ENCODE measurements at places on chromosomes 2 and 18.

GRCh38 chr2:109677835-109678580 lies 63.8 kb downstream of the SOWAHC start:
- H3K4me1 ChIP-seq, result 0 out of 2 replicates have a peak, but pooled peaks cover 4% of the 10 kb centered on the region
- no peak overlapping the region for H3K4me3 ChIP-seq
- no peaks in the 10 kb centered on the region for H3K27me3 ChIP-seq
- no peak overlapping the region for H3K27ac ChIP-seq

GRCh38 chr2:168926621-168927386 lies 25.7 kb downstream of the G6PC2 start:
- peak; percentile 6 for DNase-seq
- H3K36me3 ChIP-seq, result no peaks in the 10 kb centered on the region
- no peak overlapping the region for H3K4me3 ChIP-seq
- H3K27ac ChIP-seq, result no peak overlapping the region
- no peaks in the 10 kb centered on the region for H3K4me1 ChIP-seq

DNA sequence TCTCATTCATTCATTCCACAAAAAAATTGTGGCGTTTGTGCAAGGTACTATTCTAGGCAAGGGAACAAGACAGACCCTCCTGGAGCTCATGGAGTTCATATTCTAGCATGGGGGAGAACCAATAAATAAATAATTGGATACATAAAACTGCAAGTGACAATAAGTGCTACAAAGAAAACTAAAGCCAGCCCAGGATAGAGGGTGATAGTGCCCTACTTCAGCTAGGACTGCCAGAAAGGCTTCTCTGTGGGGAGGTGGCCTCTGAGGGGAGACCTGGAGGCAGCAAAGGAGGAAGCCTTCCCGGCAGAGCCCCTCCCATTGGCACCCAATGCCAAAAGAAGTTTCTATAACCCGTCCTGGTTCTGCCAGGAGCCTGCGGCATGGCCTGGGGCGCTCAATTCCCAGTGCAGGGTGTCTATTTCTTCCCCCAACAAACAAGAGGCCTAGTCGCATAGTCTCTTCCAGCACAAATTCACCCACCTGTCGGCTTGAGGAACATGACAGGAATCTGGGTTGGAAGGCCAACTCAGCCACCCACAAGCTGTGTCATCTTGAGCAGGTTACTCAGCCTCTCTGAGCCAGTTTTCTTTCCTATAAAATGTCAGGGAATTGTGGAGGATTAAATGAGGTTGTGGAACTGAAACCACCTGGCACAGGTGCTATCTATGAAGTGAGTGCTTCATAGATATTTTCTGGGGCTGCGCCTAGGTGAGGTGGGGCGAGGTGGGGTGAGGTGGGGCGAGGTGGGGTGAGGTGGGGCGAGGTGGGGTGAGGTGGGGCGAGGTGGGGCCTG lies 94.3 kb downstream of the ZFP36L2 start:
- H3K27ac ChIP-seq, result peak overlapping the region; percentile 66
- no peak for DNase-seq
- H3K4me3 ChIP-seq, result peak overlapping the region; percentile 22
- no peaks in the 10 kb centered on the region for H3K27me3 ChIP-seq
- H3K4me1 ChIP-seq, result peaks cover 55% of the 10 kb centered on the region
- no peaks in the 10 kb centered on the region for H3K36me3 ChIP-seq

GRCh38 chr2:40457366-40457765 lies 5.5 kb upstream of the SLC8A1 start:
- H3K36me3 ChIP-seq, result no peaks in the 10 kb centered on the region
- H3K4me1 ChIP-seq, result no peaks in the 10 kb centered on the region
- no peak overlapping the region for H3K27ac ChIP-seq
- H3K4me3 ChIP-seq, result no peak overlapping the region
- no peak for DNase-seq
- no peaks in the 10 kb centered on the region for H3K27me3 ChIP-seq

GRCh38 chr2:108287169-108287568 lies 1.5 kb upstream of the SULT1C2 start:
- H3K27ac ChIP-seq, result no peak overlapping the region
- no peaks in the 10 kb centered on the region for H3K36me3 ChIP-seq
- DNase-seq, result no peak
- H3K27me3 ChIP-seq, result no peaks in the 10 kb centered on the region
- peaks cover 16% of the 10 kb centered on the region for H3K4me1 ChIP-seq

- H3K27me3 ChIP-seq, result no peaks in the 10 kb centered on the region
- DNase-seq, result peak; percentile 43
- peaks cover 24% of the 10 kb centered on the region for H3K4me1 ChIP-seq
- H3K36me3 ChIP-seq, result no peaks in the 10 kb centered on the region
Measured at GRCh38 chr2:217714287-217714751, 288.5 kb downstream of the TNS1 start.

- H3K4me1 ChIP-seq, result no peaks in the 10 kb centered on the region
- no peak for DNase-seq
- no peak overlapping the region for H3K27ac ChIP-seq
- H3K27me3 ChIP-seq, result no peaks in the 10 kb centered on the region
Measured at GRCh38 chr2:239363946-239364637, 36.7 kb downstream of the HDAC4 start.

- no peak for DNase-seq
- no peak overlapping the region for H3K4me3 ChIP-seq
- H3K27me3 ChIP-seq, result no peaks in the 10 kb centered on the region
- no peak overlapping the region for H3K27ac ChIP-seq
Measured at GRCh38 chr18:59848002-59848401, 51.8 kb upstream of the PMAIP1 start.

GRCh38 chr2:20197192-20197591 lies 27.7 kb downstream of the SDC1 start:
- H3K4me1 ChIP-seq, result no peaks in the 10 kb centered on the region
- H3K36me3 ChIP-seq, result no peaks in the 10 kb centered on the region
- no peak overlapping the region for H3K27ac ChIP-seq
- no peak for DNase-seq
- no peak overlapping the region for H3K4me3 ChIP-seq

DNA sequence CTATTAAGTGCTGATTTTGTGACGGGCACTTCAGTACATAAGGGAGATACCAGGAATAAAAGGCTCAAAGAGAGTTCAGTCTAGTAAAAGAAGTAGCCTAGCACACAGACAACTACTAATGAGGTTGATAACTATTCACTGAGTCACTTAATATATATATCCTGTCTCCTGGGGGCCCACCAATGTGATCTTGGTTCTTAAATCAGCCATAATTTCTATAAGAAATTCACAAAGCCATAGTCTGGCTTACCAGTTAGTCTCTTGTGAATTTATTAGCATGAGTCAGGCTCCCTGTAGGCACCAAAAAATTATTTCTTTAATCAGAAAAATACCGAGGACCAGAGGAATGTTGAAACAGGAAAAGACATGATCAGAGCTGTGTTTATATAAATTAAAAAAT lies 10.4 kb downstream of the KCNE4 start:
- no peak overlapping the region for H3K27ac ChIP-seq
- peaks cover 12% of the 10 kb centered on the region for H3K4me1 ChIP-seq
- no peak for DNase-seq
- H3K27me3 ChIP-seq, result no peaks in the 10 kb centered on the region
- H3K36me3 ChIP-seq, result no peaks in the 10 kb centered on the region
- no peak overlapping the region for H3K4me3 ChIP-seq

DNA sequence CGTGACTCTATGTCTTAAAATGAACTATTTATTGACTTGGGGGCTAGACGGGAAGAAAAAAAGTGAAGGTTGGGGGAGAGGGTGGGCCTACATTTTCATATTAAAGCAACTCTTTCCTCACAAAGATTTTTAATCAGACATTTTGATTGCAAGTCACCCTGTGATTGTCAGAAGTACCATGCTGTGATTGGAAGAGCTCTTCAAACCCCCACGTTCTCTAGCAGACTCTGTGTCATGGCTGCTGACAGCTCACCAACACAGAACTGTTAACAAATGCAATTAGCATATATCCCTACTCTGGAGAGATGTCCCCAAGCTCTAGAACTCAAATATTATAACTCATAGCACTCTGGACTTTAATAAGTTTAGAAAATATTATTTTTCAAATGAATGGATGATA lies 428.4 kb upstream of the DCC start:
- no peaks in the 10 kb centered on the region for H3K4me1 ChIP-seq
- H3K27ac ChIP-seq, result no peak overlapping the region
- no peaks in the 10 kb centered on the region for H3K36me3 ChIP-seq
- no peak overlapping the region for H3K4me3 ChIP-seq
- no peak for DNase-seq

- peaks cover 16% of the 10 kb centered on the region for H3K4me1 ChIP-seq
- H3K36me3 ChIP-seq, result no peaks in the 10 kb centered on the region
- no peak overlapping the region for H3K4me3 ChIP-seq
- no peak overlapping the region for H3K27ac ChIP-seq
- no peaks in the 10 kb centered on the region for H3K27me3 ChIP-seq
Measured at GRCh38 chr18:55093808-55094207, 134.5 kb upstream of the CCDC68 start.

DNA sequence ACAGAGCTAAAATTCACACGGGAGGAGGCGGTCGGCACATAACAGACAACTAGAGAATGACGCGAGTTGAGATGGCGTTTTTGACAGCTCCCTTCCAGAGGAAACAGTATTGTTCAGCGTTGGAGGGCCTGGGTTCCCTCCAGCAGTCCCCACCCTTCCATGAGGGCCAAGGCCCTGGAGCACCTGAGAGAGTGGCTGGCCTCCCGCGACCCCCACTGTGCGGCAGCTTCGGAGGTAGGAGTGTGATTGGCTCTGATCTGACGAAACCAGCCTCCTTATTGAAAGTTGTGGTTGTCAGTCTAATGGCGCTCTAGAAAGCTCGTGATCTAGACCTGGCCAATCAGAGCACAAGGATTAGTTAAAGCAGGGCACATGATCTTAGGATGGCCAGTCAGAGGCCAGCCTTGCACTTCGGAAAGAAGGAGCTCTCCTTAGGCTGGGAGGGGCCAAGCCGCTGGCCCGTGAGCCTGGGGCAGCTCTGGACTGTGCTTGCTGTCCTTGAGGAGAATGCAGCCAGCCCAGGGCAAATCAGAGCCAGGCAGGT lies 104.5 kb upstream of the CELF4 start:
- H3K36me3 ChIP-seq, result no peaks in the 10 kb centered on the region
- H3K27me3 ChIP-seq, result no peaks in the 10 kb centered on the region
- no peak overlapping the region for H3K4me3 ChIP-seq
- H3K27ac ChIP-seq, result no peak overlapping the region
- DNase-seq, result peak; percentile 80
- H3K4me1 ChIP-seq, result no peaks in the 10 kb centered on the region

DNA sequence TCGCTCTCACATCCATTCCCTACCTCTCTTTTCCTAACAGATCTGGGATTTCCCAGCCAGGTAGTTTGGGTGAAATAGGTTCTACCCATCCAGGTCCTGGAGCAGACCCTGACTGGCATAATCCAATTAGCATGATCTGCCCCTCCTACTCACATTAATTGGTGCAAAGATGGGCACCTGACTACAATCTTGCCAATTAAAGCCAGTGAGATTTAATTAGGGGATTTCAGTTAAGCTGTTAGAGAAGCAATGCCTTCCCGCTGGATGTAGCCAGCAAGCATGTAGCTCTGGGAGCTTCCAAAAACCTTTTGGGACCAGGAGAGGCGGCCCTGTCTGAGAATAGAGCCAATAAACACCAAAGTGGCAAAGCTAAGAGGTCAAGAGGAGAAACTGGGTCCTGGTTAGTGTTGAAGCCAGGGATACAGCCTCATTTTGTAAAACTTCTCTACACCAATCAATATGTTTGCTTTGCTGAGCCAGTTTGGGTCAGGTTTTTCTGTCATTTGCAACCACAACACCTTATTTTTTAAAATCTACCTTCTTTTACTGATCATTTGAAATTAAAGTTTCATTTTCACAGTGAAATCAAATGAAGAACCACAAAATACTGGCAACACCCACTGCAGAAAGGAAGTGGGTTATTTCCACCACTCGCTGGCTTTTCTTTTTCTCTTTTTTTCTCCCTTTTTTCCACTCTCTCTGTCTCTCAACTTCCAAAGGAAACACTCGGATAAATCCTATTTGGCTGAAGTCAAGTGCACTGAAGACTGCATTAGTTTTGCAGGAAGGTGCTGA lies 3.2 kb upstream of the TTC39C start:
- H3K27ac ChIP-seq, result no peak overlapping the region
- no peaks in the 10 kb centered on the region for H3K36me3 ChIP-seq
- no peak overlapping the region for H3K4me3 ChIP-seq
- no peaks in the 10 kb centered on the region for H3K27me3 ChIP-seq
- H3K4me1 ChIP-seq, result peaks cover 8% of the 10 kb centered on the region

GRCh38 chr2:214034417-214034816 lies 376.4 kb upstream of the VWC2L start:
- DNase-seq, result no peak
- no peaks in the 10 kb centered on the region for H3K27me3 ChIP-seq
- no peaks in the 10 kb centered on the region for H3K36me3 ChIP-seq
- H3K4me3 ChIP-seq, result no peak overlapping the region
- no peak overlapping the region for H3K27ac ChIP-seq
- H3K4me1 ChIP-seq, result no peaks in the 10 kb centered on the region

GRCh38 chr18:34219651-34220050 lies 5.1 kb downstream of the NOL4 start:
- H3K27me3 ChIP-seq, result peaks cover 9% of the 10 kb centered on the region
- H3K36me3 ChIP-seq, result no peaks in the 10 kb centered on the region
- no peaks in the 10 kb centered on the region for H3K4me1 ChIP-seq

DNA sequence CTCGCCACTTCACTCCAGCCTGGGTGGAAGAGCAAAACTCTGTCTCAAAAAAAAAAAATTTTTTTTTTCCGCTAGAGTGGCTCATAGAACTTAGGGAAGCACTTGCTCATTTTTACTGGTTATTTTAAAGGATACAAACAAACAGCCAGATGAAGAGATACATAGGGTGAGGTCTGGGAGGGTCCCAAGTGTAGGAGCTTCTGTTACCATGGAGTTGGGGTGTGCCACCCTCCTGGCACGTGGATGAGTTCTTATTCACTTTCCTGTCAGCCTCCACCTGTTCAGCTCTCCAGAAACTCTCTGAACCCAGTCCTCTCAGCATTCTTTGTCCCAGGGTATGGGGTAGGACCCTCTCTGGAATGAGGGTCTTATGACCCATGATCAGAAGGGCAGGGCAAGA lies 4.9 kb upstream of the MAT2A start:
- H3K4me3 ChIP-seq, result no peak overlapping the region
- peaks cover 25% of the 10 kb centered on the region for H3K4me1 ChIP-seq
- no peak overlapping the region for H3K27ac ChIP-seq
- no peak for DNase-seq

GRCh38 chr2:64859312-64860212 lies 129.6 kb upstream of the SLC1A4 start:
- no peaks in the 10 kb centered on the region for H3K36me3 ChIP-seq
- no peaks in the 10 kb centered on the region for H3K27me3 ChIP-seq
- peaks cover 62% of the 10 kb centered on the region for H3K4me1 ChIP-seq
- peak; percentile 91 for DNase-seq

DNA sequence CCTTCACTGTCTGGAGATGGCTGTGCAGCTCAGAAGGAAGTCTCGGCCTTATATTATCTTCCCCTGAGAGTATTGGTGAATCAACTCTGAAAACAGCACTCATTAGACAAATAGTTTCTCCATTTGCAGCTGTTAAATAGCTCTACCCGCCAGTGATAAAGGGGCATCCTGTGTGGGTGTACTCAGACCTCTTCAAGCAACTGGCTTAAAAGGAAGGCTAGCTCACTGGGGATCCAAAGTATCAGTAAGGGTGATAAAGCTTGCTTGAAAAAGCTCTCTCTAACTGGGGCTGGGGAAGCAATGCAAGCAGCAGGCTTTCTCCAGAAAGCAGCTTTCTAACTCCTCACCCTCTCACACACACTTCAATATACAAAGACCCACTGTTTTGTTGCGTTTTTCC lies 64.9 kb upstream of the PSMD14 start:
- no peaks in the 10 kb centered on the region for H3K27me3 ChIP-seq
- H3K36me3 ChIP-seq, result no peaks in the 10 kb centered on the region
- peak overlapping the region; percentile 66 for H3K4me3 ChIP-seq
- DNase-seq, result no peak
- no peak overlapping the region for H3K27ac ChIP-seq

GRCh38 chr2:127575185-127575765 lies 39.8 kb downstream of the MYO7B start:
- no peak for DNase-seq
- H3K27ac ChIP-seq, result no peak overlapping the region
- no peaks in the 10 kb centered on the region for H3K4me1 ChIP-seq

Data from PC-9 (cell line).